Left ventricle myocardium superior (tissue), 1 donor: ENCODE measurements at places on chromosomes 16 and 17.
A peak's percentile ranks its signal among the peaks of the same experiment; 100 is the strongest.

GRCh38 chr17:82049106-82049505 is 2.5 kb downstream of the RFNG start:
- no peak for DNase-seq

DNA sequence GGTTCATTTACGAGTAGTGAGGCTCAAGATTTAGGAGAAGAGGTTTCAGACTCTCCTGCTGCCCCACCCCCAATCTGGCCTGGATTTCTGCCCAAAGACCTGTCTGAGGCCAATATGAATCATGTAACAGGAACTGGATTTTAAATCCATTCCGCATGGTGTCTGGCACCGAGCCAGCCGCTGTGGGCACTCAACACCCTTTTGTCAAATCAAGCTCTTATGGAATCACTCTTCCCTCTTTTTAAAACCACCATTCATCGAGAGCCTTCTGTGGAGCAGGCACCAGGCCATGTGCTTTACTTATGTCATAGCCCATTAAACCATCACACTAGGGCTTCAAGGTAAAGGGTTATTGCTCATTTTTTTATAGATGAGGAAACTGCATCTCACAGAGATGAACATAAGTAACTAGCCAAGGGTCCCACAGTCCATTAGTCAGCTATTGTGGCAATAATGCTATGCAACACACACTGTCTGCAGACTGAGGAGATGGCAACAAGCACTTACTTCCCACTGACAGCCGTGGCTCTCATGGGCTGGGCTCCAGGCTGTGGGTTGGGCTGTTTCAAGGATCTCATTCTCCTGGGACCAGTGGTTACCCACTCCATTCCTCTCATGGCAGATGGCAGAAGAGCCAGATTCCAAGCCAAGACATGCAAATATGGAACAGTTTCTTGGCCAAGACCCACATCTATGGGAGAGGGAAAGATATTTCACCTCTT is 93.6 kb downstream of the WSCD1 start:
- no peak for DNase-seq

GRCh38 chr16:26139884-26140283 is 448.1 kb downstream of the HS3ST4 start:
- DNase-seq: no peak

GRCh38 chr16:10992797-10993196 is 48.4 kb downstream of the CLEC16A start:
- peak; percentile 44 for DNase-seq

DNA sequence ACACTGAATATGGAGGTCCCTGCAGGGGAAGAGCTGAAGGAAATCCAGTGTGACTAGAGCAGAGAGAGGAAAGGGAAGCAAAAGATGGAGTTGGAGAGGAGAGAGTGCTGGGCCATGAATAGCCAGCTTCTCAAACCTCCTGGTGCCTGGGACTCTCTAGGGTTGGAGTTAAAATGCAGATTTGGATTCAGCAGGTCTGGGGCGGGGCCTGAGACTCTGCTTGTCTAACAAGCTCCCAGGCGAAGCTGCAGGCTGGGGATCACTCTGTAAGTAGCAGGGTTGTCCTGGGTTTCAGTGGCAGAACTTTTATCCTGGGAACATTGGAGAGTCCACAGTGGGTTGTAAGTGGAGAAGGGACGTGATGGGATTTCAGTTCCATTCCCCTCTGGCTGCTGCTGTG is 103.4 kb upstream of the PLCG2 start:
- DNase-seq: no peak

DNA sequence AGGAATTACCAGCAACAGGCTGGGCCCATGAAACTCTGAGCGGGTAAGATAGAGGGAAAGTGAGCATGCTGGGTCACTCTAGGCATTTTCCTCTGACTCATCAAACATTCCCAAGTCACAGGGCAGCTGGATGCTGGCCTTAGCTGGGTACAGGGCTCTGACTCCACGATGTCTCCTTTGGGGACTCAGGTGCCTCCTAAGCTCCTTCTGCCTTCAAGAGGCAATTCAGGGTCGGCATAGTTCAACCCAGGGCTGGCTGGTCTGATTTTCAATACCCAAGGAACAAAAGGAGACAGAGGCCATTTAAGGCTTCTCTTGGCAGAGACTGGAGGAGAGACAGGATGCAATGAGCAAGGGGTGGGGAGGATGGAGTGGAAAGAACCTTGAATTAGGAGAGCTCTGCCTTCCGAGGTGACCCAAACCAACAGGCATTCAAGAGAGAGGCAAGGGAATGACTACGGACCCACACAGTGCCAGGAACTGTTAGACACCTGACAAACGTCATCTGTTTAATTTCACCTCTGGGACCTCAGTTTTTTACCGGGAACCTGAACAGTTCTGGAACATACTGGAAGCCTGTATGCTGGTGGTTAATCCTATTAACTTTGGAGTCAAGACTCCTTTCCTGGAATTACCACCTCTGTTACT is 910 bp downstream of the WBP2 start:
- peak; percentile 29 for DNase-seq

DNA sequence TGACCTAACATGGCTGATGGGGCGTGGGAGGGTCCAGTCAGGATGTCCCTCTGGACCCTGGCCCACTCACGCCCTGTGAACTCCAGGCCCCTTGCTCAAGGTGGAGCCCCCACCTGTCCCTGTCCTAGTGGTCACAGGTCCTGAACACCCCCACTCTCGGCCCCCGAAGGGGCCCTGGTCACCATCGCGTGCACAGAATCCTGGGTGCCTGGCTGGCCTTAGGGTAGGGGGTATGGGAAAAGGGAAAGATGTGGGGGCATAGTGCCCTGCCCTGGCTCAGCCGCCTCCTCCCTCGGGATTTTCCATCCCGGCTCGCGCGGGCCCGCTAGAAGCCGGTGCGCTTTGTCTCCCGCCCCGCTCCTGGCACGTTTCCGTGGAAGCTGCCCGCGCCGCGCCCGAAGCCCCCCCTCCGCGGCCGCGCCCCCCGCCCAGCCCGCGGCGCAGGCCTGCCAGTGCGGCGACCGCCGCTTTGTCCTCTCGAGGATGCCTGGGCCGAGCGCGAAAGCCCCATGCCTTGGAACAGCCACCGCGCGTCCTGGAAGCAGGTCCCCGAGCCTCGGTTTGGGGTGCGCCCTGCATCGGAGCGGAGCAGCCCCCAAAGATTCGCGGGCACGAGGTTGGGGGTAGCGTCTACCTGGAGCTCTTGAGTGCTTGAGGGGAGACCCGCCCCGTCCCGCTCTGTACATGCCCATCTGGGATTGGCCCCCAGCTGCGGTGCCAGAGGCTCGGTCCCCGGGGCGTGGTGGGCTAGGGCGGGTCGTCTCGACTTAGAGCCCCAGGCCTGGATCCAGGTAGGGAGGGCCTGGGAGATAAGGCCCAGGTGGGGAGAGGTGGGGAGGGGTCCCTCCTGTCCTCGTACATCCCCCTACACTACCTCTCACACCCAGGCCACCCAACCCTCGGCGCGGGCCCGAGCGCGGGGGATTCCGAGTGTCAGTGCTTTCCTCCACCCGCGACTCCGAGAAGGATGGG is 1.3 kb downstream of the SMPD3 start:
- DNase-seq: peak; percentile 27
